ENCODE measurements at places on chromosomes 1 and 21. TPM values are rescaled to one million over a fixed set of nuclear protein-coding genes. Genes with fewer than 3 reads are reported as not detected.
A peak's percentile ranks its signal among the peaks of the same experiment; 100 is the strongest.

ERVH48-1 gene
- 0.12 TPM for total RNA-seq

KIF26B gene
- total RNA-seq: 6.7 TPM

LDLRAD1 gene
- total RNA-seq: 28.7 TPM

LAPTM5 gene
- total RNA-seq: 58.7 TPM

TMPRSS3 gene
- 7.9 TPM for total RNA-seq

S100A16 gene
- 70.6 TPM for total RNA-seq

BTBD8 gene
- total RNA-seq: 14.1 TPM

OR2T12 gene
- not detected for total RNA-seq

EFCAB14 gene
- total RNA-seq: 132 TPM

C4BPB gene
- 6.5 TPM for total RNA-seq

NOTCH2 gene
- 123 TPM for total RNA-seq

ACP6 gene
- 14.2 TPM for total RNA-seq

THEMIS2 gene
- 115 TPM for total RNA-seq

CSF3R gene
- total RNA-seq: 234 TPM

MEAF6 gene
- total RNA-seq: 54.0 TPM

DNA sequence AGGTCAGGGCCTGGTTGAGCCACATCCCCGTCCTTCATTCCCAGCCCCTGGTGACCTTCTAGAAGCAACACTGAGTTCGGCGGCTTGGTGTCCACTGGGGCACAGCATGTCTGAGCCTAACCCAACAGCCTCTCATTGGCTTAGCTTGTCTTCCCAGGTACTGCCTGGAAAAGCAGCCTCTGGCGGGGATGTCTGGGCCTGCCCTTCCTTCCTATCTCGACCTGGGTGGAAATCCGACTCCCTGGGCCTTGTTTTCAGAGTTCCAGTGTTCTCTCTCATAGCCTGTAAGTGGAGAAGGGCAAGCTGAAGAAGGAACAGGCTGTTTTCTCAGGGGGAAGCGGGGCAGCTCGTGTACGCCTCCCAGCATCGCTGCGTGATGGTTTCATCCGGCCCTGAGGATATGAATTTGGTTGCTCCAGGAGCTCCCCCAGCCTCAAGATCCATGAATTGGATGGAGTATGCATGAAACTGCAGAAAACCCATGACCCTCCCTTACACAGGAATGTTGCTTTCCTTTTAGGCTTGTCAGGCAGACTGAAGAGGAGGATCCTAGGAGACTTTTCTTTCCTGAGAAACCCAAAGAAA lies 116.5 kb upstream of the IRF2BP2 start:
- H3K4me3 ChIP-seq: no peak overlapping the region
- DNase-seq: peak; percentile 56
- H3K36me3 ChIP-seq: no peaks in the 10 kb centered on the region
- H3K27ac ChIP-seq: peak overlapping the region; percentile 99

DNA sequence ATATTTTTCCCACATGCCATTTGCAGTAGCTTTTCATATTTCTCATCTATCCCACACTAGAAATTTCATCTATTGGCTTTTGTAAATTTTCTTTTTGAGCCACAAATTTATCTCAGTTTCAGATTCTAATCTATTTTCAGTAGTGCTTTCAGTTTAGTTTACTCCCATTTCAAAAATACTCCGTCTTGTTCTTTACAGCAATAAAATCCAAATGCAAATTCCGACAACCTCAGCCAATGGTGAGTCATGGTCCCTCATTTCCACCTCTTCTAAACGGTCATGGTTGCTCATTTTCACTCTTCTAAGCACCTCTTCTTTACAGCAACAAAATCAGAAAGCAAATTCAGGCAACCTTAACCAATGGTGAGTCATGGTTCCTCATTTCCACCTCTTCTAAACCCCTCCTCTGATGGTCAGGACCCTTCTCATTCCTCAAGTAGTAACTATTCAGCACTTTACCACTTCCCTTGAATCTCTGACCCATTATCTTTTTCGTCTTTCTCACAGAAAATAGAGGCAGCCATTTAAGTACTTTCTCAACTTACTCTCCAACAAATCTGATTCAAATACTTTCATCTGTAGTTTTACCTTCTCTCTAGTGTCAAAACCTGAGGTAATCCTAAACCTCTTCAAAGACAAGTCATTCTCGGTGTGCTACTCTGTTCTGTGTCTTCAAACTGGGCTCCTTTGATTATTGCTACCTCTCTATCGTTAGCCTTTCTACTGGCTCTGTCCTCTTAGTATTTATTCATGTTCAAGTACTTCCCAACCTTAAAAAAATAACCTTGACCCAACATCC lies 34.4 kb downstream of the C21orf91 start:
- no peak overlapping the region for H3K27ac ChIP-seq
- peaks cover 12% of the 10 kb centered on the region for H3K36me3 ChIP-seq
- no peak overlapping the region for H3K4me3 ChIP-seq
- no peak for DNase-seq

GRCh38 chr1:28269529-28269928 lies 10.2 kb downstream of the SESN2 start:
- H3K27me3 ChIP-seq: no peaks in the 10 kb centered on the region
- H3K4me1 ChIP-seq: peaks cover 9% of the 10 kb centered on the region
- H3K27ac ChIP-seq: no peak overlapping the region
- peaks cover 7% of the 10 kb centered on the region for H3K36me3 ChIP-seq

- DNase-seq: no peak
- H3K4me3 ChIP-seq: no peak overlapping the region
- no peaks in the 10 kb centered on the region for H3K36me3 ChIP-seq
- no peaks in the 10 kb centered on the region for H3K27me3 ChIP-seq
Observed at GRCh38 chr1:80925130-80925805, 875.5 kb upstream of the ADGRL2 start.

DNA sequence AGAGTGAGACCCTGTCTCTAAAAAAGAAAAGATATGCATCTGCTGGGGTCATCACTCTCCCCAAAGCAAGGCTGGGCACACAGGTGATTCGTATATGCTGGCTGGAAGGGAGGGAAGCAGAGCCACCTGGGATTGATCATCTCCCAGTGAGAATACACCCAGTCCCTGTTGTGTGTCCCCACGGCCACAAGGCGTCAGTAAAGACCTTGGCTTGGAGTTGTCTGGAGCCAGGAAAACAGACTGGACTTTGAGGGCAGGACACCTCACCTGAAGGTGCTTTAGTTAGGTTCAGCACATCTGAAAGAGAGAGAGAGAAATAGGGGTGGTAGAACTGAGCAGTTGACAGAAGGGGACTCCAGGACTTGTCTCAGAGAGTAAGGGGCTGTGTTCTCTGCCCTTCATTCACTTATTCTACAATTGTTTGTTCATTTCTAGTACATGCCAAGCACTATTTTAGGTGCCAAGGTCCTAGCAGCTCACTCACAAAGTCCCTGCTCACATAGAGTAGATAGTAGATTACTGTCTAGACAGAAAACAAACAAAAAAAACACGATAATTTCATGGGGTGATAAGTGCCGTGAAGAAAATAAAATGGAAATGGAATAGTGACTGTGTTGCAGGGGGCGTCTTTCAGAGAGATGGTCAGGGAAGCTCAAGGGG lies 13.5 kb downstream of the CITED4 start:
- no peaks in the 10 kb centered on the region for H3K27me3 ChIP-seq
- DNase-seq: peak; percentile 65
- peaks cover 6% of the 10 kb centered on the region for H3K4me1 ChIP-seq
- no peak overlapping the region for H3K4me3 ChIP-seq
- H3K36me3 ChIP-seq: no peaks in the 10 kb centered on the region

DNA sequence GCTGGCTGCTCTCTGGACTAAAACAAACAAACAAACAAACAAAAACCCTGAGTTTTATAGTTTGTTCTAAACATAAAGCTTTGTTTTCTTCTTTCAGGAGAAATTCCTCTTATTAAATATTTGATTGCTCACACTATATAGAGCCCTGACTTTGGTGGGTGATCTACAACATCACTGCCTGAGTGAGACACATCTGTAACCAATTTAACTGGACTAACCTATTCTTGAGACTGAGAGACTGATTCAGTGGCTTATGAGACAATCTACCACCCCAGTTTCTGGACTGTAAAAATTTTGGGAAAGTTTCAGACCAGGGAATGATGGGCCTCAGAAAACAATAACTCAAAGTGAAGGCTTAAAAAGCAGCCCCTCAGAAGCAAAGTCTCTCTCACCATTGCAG lies 537.0 kb downstream of the NEGR1 start:
- H3K27me3 ChIP-seq: no peaks in the 10 kb centered on the region
- DNase-seq: no peak
- H3K4me3 ChIP-seq: no peak overlapping the region
- no peaks in the 10 kb centered on the region for H3K36me3 ChIP-seq

GRCh38 chr1:220990427-220991339 lies 111.4 kb downstream of the HLX start:
- no peaks in the 10 kb centered on the region for H3K36me3 ChIP-seq
- no peak overlapping the region for H3K27ac ChIP-seq
- H3K4me1 ChIP-seq: peaks cover 4% of the 10 kb centered on the region
- H3K4me3 ChIP-seq: no peak overlapping the region
- no peaks in the 10 kb centered on the region for H3K27me3 ChIP-seq

DNA sequence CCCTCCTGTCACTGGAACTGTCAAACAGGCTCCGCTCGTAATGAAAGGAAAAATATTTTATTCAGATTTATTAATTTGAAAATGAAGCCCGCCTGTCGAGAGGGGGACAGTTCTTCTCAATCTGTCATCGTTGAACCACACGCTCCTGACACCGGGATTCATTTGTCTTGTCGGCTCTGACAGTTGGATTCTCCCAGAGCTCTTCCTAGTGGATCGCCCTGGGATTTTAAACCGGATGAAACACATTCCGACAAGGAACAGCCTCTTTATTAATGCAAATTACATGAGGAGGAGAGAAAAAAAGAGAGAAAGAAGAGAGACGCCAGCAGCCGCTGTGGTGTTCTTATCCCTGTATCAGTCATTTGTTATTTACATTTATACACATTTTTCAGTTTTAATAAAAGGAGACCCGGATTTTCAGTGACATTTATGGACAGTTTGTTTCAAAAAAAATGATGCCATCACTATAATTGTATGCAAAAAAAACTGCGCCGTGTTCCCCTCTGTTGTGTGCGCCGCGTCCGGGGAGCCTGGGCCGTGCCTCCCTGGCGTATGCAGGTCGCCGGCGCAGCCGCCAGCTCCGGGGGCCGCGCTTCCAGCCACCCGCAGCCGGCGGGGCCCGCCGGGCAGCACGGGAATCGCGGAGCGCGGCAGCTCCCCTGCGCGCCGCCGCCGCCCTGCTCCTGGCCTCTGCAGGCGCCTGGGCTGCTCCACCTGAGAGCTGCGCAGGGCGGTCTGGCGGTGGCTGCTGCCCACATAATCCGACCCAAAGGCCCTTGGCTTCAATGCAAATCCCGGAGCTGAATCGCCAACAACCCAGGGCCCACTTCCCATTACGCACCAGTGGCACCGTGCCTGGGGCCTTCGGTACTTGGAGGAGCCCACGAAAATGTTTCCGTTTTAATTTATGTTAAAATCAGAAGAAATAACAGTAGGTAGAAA lies 237.9 kb upstream of the PBX1 start:
- H3K27ac ChIP-seq: no peak overlapping the region
- H3K27me3 ChIP-seq: no peaks in the 10 kb centered on the region
- H3K4me1 ChIP-seq: no peaks in the 10 kb centered on the region

GRCh38 chr1:183444243-183444642 lies 26.1 kb upstream of the NMNAT2 start:
- no peak overlapping the region for H3K4me3 ChIP-seq
- no peaks in the 10 kb centered on the region for H3K27me3 ChIP-seq
- no peak overlapping the region for H3K27ac ChIP-seq

DNA sequence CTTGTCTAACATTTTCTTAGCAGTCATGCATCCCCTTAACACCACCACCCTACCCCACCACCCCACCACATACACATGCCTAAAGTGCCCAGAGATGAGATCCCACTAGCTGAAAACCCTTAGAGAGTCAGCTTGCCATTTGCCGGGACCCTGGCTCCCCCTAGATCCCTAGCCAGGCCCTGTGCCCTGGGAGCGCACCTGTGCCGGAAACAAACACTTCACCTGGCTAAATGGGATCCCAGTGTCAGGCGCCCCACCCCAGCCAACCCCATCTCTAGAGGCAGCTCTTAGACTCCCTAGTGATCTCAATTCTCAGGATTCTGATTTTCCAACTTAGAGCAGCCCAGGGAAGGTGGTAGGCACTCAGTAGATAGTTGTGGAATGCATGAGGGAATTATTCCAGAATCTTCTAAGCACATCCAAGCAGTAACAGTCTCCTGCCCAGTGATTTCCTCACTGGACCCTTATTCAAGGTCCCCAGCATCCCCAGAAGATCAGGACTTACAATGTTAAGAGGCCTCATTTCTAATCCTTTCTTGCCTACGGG lies 105.2 kb downstream of the LAMC2 start:
- H3K27ac ChIP-seq: no peak overlapping the region
- no peak for DNase-seq
- H3K4me1 ChIP-seq: peaks cover 7% of the 10 kb centered on the region
- H3K36me3 ChIP-seq: no peaks in the 10 kb centered on the region

- no peak overlapping the region for H3K4me3 ChIP-seq
- no peaks in the 10 kb centered on the region for H3K36me3 ChIP-seq
- no peak for DNase-seq
- no peaks in the 10 kb centered on the region for H3K4me1 ChIP-seq
- H3K27ac ChIP-seq: no peak overlapping the region
- no peaks in the 10 kb centered on the region for H3K27me3 ChIP-seq
Observed at GRCh38 chr21:29637134-29637533, 302.7 kb downstream of the GRIK1 start.

- no peaks in the 10 kb centered on the region for H3K27me3 ChIP-seq
- H3K4me3 ChIP-seq: no peak overlapping the region
- no peak overlapping the region for H3K27ac ChIP-seq
- H3K36me3 ChIP-seq: no peaks in the 10 kb centered on the region
- no peaks in the 10 kb centered on the region for H3K4me1 ChIP-seq
Observed at GRCh38 chr1:187257476-187257875, 428.7 kb downstream of the PLA2G4A start.

DNA sequence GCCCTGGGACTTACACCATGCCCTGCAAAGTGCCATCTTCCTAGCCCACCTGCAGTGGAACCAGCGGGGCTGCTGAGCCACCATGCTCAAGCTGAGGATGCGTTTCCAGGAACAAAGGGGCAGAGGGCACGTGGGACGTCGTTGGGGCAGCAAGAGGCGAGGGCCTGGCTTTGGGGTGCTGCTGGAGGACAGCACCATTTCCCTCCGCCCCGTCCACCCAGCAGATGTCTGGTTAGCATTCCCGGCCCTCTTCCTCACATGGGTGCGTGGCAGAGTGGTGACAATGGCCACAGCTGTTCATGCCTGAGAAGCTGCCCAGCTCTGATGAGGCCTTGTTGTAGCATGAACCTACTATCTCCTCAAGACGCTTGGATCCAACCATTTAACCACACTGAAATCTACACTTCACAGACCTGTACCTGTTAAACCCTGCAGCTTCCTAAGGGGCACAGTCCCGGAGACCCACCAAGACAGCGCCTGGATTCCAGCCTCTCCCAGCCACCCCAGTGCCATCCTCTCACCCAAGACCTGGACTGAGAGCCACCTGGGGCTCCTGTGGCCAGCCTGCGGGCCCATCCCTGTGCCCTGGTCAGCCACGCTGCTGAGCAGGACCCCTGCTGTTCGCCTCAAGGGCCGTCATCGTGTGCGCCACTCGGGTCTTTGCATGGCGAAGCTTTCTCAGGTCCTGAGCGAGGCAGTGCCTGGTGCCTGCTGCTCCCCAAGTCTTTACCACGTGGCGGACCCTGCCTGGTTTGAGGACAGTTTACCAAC lies 33.2 kb downstream of the SLC45A1 start:
- no peaks in the 10 kb centered on the region for H3K27me3 ChIP-seq
- no peak overlapping the region for H3K27ac ChIP-seq
- no peak overlapping the region for H3K4me3 ChIP-seq
- no peak for DNase-seq

GRCh38 chr1:49183489-49183888 lies 406.8 kb upstream of the BEND5 start:
- no peaks in the 10 kb centered on the region for H3K36me3 ChIP-seq
- H3K27ac ChIP-seq: no peak overlapping the region
- DNase-seq: no peak
- no peaks in the 10 kb centered on the region for H3K4me1 ChIP-seq

GRCh38 chr1:97849345-97850340 lies 71.2 kb downstream of the DPYD start:
- peaks cover 12% of the 10 kb centered on the region for H3K4me1 ChIP-seq
- no peak overlapping the region for H3K27ac ChIP-seq
- peaks cover 4% of the 10 kb centered on the region for H3K36me3 ChIP-seq
- DNase-seq: peak; percentile 71
- no peaks in the 10 kb centered on the region for H3K27me3 ChIP-seq

All from lung (tissue), 17 donors.